Head of caudate nucleus (tissue), 42 donors: ENCODE measurements at places on chromosomes 16 and 17.

DNA sequence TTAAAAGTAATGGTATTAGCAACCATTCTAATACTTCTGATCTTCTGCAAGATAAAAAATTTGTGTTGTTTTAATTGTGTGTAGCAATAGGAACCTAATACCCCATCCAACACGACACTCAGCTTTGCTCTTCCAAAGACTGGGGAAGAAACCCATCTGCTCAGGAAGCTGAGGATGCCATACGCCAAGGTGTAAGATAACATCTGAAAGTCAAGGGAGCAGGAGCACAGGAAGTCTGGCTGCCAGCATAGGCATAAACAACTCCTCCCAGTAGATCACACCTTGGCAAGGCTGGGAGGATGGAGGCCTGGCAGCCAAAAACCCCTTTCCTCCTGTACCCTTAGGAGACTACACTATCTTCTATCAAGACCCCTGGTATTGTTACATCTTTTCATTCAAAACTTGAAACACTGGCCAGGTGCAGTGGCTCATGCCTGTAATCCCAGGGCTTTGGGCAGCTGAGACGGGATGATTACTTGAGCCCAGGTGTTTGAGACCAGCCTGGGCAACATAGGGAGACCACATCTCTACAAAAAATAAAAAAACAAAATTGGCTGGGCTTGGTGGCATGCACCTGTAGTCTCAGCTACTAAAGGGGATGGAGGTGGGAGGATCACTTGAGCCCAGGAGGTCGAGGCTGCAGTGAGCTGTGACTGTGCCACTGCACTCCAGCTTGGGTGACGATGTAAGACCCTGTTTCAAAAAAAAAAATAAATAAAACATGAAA, 5.7 kb upstream of the SPHK1 start:
- no peak for DNase-seq

DNA sequence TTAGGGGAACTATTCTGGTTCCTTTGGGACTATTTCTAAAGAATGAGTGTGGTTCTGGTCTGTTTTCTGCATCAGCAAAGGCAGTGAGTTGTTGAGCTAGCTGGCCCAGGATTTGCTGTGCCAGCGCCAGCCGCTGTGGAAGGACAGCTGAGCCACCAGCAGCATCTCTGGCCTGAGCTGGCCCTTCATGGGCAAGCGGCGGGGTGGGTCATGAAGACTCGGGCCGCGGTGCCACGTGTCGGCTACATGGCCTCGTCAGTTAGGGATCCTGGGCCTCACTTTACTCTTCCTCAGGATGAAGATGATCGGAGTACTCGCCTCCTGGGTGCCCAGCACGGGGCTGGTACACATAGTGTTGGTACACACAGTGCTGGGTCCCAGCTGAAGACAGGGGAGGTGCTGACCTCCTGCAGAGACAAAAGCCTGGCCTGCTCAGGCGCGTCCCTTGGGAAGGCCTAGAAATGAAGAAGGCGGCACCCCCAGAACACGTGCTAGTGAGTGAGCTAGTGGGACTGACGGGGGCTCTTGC, 17.9 kb upstream of the FAAP100 start:
- DNase-seq = no peak

DNA sequence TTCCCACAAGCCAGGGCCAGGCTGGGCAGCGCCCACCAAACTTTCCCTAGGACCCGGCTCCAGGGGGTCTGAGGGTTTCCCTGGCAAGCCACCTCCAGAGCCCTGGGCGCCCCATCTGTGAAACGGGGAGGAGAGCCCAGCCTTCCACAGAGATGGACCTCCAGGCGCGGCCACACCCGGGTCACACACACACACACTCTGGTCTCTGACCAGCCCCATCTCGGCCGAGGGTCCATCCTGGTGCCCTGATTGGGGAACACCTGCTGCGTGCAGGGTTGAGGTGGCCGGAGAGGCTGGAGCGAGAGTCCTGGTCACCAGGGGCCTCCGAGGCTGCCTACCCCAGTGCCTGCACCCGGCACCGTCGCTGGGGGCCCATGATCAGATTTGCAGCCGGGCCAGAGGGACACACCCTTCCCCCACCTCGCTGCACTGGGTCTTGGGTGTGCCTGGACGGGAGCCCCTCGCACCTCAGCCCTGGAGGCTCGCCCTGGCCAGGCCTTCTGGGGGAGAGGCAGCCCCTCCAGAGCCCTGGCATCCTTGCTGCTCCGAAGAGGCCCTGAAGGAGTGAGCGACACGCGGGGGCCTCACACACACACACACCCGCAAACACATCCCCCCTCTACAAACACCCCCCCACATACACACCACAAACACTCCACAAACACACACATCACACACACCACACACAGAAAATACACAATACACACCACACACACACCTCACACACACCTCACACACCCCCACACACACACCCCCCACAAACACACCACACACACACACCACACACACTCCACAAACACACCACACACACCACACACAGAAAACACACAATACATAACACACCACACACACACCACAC, 29.7 kb downstream of the SLC25A10 start:
- no peak for DNase-seq

GRCh38 chr17:77474292-77474988, 333.7 kb downstream of the SEC14L1 start:
- no peak for DNase-seq

GRCh38 chr16:17404941-17405689, 65.6 kb downstream of the XYLT1 start:
- DNase-seq = peak; percentile 89

GRCh38 chr16:71700831-71701230, 23.7 kb downstream of the PHLPP2 start:
- no peak for DNase-seq

DNA sequence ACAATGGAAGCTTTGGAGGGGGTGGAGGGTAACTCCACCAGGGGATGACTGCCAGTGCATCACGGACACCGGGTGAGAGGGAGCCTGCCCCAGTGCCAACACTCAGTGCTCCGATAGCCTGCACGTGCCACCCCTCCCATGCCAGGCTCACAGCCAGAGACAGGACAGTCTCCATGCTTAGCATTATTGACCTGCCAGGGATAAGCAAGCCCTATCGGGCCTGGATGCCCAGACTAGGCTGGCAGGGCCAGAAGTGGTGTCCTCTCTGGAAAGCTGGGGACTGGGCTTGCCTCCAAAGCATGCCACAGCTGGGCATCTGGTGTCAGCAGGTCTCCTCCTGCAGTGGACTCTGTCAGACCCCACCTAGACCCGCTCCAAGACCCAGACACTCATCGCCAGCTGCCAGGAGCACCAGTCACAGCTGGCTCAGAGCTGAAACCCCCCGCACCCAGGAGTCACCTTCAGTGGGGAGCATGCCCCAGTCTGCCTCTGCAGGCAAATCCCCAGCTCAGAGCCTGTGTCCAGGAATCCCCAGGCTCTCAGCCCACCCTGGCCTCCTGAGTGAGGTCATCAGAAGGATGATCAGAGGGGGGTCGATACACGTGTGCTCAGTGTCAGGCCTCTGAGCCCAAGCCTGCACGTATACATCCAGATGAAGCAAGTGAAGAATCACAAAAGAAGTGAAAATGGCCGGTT, 1.8 kb upstream of the RHBDF1 start:
- DNase-seq = no peak

GRCh38 chr16:88286301-88286923, 96.3 kb upstream of the ZNF469 start:
- DNase-seq = no peak

DNA sequence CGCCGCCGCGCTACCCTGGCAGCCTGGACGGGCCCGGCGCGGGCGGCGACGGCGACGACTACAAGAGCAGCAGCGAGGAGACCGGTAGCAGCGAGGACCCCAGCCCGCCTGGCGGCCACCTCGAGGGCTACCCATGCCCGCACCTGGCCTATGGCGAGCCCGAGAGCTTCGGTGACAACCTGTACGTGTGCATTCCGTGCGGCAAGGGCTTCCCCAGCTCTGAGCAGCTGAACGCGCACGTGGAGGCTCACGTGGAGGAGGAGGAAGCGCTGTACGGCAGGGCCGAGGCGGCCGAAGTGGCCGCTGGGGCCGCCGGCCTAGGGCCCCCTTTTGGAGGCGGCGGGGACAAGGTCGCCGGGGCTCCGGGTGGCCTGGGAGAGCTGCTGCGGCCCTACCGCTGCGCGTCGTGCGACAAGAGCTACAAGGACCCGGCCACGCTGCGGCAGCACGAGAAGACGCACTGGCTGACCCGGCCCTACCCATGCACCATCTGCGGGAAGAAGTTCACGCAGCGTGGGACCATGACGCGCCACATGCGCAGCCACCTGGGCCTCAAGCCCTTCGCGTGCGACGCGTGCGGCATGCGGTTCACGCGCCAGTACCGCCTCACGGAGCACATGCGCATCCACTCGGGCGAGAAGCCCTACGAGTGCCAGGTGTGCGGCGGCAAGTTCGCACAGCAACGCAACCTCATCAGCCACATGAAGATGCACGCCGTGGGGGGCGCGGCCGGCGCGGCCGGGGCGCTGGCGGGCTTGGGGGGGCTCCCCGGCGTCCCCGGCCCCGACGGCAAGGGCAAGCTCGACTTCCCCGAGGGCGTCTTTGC, 3.1 kb downstream of the HIC1 start:
- no peak for DNase-seq

DNA sequence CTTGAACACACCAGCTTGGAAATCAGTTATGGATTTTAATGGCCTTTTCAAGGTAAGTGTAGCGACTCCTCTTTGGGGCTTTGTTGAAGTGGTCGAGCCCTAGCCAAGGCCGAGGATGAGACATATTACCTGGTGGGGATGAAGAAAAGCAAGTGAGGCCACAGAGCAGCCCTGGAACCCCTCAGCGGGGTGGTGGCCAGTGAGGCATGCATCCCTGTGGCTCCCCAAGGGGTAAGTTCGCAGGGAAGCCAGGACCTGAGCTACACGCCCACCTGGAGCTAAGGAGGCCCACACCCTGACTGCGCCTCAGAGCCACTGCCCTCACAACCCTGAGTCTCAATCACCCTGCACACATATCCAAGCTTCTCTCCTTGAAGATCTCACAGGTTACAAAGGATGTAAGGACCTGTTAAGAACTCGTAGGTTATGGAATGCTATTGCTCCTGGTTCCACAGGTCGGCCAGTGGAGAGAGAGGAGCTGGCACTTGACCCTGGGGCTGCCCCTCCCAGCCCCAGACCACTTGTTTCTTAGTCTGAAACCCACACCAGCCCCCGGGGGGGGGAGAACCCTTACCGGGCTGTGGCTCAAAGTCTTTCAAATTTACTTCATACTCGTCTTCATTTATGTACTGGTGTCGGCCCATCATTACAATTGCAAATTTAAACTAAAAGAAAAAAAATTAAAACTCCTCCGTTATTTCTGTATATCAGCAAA, 12.0 kb downstream of the LITAFD start:
- no peak for DNase-seq

- DNase-seq = peak; percentile 62
These were observed 28.7 kb upstream of the TNRC6A start for GRCh38 chr16:24700549-24701392.

DNA sequence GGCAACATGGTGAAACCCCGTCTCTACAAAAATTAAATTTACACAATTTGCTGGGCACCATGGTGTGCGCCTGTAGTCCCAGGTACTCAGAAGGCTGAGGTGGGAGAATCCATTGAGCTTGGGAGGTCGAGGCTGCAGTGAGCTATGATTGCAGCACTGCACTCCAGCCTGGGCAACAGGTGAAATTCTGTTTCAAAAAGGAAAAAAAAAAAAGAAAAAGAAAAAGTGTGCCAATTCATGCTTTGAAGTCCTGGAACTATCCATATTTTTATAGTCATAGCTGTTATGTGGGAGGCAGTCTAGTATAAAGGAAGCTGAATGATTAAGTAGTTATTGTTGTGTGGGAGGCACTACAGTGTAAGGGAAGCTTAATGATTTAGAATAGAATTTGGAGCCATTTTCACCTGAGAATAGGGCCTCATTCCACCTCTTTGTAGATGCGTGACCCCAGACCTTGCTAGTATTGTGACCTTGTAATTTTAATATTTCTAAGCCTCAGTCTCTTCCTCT, 31.6 kb downstream of the IQCK start:
- DNase-seq = no peak

DNA sequence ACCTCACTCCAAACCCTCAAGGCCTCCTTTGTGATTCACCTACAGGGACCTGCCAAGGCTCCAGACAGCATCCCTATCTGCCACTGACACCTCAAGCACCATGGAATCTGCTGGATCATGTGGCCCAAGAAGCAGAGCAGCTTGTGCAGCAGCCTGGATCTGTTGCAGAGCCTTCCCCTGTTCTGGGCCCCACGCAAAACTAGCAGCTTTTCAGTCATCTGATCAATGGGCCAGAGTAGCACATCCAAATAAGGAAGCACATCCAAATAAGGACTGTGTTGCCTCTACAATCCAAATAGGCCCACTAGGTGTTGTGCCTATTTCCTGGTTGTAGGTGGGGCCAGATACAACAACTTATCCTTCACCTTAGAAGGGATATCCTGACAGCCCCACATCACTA, 97.1 kb upstream of the GNAO1 start:
- no peak for DNase-seq

- peak; percentile 51 for DNase-seq
These were observed 209.0 kb downstream of the RGS9 start for GRCh38 chr17:65346166-65346565.

GRCh38 chr17:74408815-74409214, 23.1 kb upstream of the GPRC5C start:
- DNase-seq = no peak

- no peak for DNase-seq
These were observed 37.5 kb downstream of the IL21R start for GRCh38 chr16:27439271-27440018.
